Kidney epithelial cell (primary cell): ENCODE measurements at places on chromosomes 12 and 14.

DNA sequence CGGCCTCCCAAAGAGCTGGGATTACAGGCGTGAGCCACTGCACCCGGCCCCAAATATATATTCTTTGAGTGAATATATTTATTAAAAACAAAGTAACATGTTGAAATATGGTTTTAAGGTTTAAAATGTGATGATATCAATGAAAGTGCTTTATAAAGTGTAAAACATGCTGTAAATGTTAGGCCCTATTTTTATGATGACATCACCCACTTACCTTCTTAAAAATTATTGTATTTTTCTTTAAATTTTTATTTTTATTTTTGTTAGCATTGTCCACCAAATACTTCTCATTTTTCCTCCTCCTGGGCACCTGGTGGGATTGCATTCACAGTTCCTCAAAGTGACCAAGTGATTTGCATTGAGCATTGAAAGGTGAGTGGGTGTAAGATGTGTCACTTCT, 152.6 kb upstream of the TBX3 start:
- DNase-seq: no peak

GRCh38 chr14:55807053-55807880, 227.3 kb downstream of the KTN1 start:
- peak; percentile 41 for DNase-seq

DNA sequence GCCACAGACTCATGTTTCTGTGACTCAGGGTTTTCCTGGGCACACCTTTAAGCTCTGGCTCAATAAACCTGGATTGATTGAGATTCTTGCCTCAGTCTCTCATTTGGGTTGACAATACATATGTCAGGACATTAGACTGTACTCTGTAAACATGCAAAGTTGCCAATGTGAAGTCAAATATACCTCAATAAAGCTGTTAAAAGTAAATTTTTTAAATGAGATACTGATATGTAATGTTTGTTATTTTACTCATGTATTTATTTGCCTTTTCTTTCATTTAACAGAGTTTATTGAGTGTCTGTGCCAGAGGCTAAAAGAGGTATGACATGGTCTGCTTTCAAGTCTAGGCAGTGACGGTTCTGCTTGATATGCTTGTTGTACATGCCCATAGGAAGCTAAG, 3.7 kb upstream of the ETFBKMT start:
- no peak for DNase-seq

DNA sequence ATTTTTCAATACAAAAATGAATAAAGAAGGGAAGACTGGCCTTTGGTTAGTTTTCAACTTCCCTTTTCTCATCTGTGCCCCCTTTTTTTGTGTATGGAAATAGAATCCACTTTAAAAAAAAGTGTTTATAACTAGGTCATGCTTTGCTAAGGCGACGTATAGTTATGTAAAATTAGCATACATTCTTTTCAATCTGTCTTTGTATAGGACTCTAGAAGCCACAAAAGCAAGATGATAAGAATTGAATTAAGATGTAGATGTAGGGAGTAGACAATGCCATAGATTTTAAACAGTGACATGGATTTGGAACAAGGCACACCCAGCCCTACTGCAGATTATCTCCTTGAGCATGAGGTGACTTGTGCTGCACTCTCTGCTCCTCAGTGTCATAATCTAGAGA, 354.3 kb downstream of the TMTC2 start:
- DNase-seq: no peak

- DNase-seq: no peak
Observed at GRCh38 chr12:65557438-65558181, 266.7 kb upstream of the HMGA2 start.

GRCh38 chr12:58171914-58172313, 230.5 kb downstream of the ATP23 start:
- no peak for DNase-seq

GRCh38 chr12:1332327-1332726, 262.1 kb downstream of the FBXL14 start:
- no peak for DNase-seq

- no peak for DNase-seq
Observed at GRCh38 chr12:17304503-17305347, 698.8 kb upstream of the LMO3 start.

DNA sequence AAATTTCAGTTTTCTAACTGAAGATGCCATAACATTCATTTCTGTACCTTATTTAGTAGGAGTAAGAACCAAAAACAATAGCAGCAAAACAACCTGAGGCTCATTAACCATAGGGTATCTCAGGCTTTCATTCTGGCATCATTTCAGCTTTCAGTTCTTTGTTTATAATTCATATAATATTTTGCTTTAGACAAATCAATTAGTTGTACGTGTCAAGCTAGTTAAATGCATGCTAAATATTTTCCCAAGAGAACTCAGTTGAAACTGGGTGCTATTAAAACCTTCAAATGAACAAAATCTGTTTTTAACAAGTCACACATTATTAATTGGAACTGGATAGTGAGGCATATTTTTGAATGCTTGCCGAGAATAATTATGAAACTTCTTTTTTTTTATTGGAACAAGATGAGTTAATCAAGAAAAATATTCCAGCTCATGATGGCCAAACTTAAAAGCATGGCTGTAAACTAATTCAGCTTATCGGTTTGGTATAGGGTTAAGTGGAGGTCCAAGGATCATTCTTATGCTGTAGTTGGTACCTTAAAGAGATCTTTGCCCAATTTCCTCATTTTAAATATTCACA, 442.7 kb downstream of the BTG1 start:
- DNase-seq: no peak

DNA sequence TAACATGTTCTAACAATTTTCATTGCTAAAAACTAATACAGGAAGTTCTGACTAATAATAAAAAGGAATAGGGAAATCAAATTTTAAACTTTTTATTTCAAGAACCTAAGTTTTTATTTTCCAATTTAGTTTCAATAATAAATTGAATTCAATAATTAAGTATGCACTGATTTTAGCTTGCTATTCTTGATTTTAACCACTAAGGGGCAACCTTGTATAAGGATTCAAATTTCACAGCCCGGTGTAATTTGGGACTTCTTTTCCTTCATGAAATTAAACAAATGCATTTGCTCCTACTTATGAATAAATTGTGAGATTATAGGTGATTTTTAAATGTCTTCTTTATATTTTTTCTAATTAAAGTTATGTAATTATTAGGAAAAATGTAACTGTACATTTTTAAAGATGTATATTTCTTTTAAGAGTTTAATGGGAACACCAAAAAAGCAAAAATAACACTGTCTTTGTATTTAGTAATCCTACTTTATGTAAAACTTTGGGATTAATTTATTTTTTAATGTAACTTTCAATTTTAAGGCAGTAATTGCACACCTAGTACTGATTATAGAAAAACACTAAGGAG, 241.4 kb upstream of the PDZRN4 start:
- no peak for DNase-seq

DNA sequence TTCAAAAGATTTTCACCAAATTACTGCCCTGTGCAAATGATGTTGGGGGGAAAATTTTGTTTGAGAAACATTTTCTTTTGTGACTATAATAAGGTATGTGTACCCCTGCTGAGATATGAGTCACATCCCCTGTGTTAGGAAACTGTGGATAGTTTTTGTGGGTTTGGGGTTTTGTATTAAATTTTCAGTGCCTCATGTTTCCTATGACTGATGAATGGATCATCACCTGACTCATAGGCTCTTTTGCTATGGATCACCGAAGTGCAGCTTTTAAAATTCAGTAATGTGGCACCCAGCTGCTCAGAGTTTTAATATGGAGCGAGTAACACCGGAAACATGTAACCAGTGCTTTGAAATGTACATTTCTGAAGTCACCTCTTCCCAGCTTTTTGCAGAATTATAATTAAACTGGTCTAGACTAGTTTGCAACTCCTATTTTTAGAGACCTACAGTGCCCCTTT, 167.4 kb upstream of the HMGA2 start:
- peak; percentile 95 for DNase-seq

- DNase-seq: no peak
Observed at GRCh38 chr14:20622816-20623291, 18.6 kb downstream of the OR6S1 start.

- DNase-seq: no peak
Observed at GRCh38 chr14:33432407-33433023, 493.8 kb downstream of the NPAS3 start.
